LHCN-M2 (cell line): ENCODE measurements at places on chromosomes 11 and 22. TPM values are rescaled to one million over a fixed set of nuclear protein-coding genes. Genes with fewer than 3 reads are reported as not detected.

XRCC6 gene
- total RNA-seq = 475 and 477 TPM in 2 replicates

OR4C46 gene
- total RNA-seq = not detected in 2 replicates

PRR33 gene
- total RNA-seq = under 0.01 TPM in 1 of 2 replicates, not detected in the other

MRGPRX2 gene
- total RNA-seq = not detected in 2 replicates

DRD2 gene
- total RNA-seq = 3.3 and 5.7 TPM in 2 replicates

TMEM109 gene
- total RNA-seq = 85.0 and 94.1 TPM in 2 replicates
